ENCODE measurements at places on chromosomes 16 and 17.

DNA sequence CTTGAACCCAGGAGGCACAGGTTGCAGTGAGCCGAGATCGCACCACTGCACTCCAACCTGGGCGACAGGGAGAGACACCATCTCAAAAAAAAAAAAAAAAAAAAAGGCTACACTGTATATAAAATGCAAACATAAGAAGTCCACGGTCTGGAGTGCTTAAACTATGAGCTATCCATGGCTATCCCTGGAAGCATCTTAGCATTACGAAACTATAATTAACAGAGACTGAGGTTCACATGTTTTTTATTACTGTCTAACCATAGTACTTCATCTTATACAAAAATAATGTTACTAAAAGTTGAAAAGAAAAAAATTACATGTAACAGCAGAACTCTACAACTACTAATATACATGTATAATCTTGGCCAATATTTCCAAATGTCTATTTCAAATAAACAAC lies 32.8 kb downstream of the HELZ start:
- no peak for DNase-seq

GRCh38 chr17:39622380-39623006 lies 4.3 kb upstream of the PPP1R1B start:
- no peak for DNase-seq

DNA sequence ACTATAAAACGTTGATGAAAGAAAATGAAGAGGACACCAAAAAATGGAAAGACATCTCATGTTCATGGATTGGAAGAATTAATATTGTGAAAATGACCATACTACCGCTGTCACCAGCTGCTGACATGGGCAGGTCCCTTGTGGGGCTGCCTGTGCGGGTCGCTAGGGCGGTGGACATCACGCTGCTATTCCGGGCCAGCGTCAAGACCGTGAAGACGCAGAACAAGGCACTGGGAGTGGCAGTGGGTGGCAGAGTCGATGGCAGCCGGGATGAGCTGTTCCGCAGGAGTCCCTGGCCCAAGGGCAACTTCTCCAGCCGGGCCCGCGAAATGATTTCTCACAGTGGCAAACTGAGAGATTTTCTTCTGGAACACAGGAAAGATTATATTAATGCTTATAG lies 48.2 kb upstream of the NSRP1 start:
- no peak for DNase-seq

- peak; percentile 80 for DNase-seq
These were observed at the start of gene FLII for GRCh38 chr17:18258356-18259038. Gene FLII, minus strand, starts transcription at chr17:18258738. Its CDS starts 48 bp downstream, at chr17:18258690.

DNA sequence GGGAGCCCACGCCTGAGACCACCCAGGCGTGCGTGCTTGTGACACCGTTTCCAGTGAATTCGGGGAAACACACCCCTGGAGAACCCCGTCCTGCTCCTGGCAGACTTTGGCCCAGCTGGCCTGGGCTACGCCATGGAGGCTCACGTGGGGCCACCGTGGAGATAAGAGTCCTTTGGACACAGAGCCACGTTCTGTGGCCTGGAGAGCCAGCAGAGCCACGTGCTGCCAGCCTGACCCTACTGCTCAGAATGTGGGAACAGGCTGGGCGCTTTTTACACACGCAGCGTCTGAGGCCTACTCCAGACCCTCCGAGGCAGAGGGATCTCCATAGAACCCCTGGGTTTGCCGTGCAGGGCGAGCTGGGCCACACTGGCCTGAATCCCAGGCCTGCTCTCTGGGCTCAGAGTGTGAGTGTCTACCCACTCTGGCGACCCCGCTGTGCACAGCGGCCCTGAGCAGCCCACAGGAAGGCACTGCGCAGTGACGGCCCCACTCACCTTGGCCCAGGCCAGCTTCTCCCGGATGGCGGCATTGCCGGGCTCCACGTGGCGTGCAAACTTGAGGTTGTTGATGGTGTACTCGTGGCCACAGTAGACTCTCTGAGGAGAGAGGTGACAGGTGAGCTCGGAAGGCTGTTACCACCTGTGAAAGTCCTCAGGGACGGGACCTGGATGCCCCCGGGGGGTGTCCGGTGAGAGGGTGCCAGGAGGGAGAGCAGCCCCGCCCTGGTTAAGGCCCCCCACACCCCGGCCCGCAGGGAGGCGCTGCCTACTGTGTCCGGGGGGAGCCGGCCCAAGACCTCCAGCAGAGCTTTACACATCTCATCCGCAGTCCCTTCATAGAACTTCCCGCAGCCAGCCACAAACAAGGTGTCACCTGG lies 10.0 kb downstream of the HAGH start:
- no peak for DNase-seq

GRCh38 chr17:82384051-82384729 lies 12.6 kb downstream of the UTS2R start:
- no peak for DNase-seq

DNA sequence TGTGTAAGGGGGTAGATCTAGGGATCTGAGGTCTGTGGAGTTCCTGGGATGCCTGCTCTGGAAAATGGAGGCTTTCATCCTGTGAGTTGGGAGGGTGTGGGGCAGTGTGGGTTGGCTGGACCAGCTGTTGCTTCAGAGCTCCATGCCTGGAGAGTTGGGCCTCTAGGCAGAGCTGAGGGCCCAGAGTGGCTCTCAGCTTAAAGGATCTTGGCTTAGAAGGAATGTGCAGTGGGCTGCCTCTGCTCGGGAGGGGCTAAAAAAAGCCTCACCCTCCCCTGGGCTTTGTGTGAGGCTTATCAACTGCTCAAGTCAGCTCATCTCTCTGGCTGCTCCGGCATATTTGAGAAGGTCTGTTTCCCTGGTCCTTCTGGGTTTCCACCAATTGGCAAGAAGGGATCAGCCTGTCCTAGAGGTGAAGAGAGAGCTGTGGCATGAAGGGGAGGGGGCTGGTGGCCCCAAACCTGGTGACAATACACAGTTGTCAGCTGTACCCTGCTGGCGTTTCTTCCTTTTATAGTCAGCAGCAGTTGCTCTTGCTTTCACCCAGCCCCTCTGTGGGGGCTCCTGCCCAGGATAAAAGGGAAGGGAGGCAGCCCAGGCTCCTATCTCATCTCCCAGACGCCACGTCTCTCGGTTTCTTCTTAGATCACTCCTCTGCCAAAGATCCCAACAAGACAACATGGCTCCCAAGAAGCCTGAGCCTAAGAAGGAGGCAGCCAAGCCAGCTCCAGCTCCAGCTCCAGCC lies at the start of gene MYL4:
TSS of gene MYL4 (plus strand) at position 605 of the 745 bp plus-strand sequence. CDS start at position 680, 75 bp downstream.
- DNase-seq: no peak

- DNase-seq: no peak
These were observed 61.3 kb downstream of the CDRT4 start for GRCh38 chr17:15406081-15406480.

DNA sequence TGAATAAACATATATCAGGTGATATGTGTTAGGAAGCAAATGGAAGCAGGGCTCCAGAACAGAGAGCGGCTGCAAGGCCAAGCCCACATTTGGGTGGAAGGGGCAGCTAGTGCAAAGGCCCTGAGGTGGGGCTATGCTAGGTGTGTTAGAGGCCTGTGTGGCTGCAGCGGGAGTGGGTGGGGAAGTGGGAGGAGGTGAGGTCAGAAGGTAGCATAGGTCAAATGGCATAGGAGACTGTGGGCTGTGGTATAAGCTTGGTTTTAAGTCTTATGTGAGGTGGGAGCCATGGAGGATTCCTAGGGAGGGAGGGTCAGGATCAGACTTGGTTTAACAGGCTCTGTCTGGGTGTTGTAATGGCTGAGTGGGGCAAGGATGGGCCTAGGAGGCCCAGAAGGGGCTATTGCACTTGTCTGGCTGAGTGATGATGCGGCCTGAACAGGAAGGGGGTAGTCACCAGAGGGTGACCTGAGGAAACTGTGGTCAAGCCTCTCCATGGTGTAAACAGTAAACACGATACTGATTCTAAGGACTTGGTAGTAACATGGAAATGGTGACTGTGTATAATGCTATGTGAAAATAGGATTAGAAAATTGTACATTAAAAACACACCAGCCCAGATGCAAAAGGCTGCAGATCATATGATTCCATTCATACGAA lies 31.1 kb downstream of the RAI1 start:
- no peak for DNase-seq

GRCh38 chr17:74252211-74252610 lies 21.8 kb upstream of the DNAI2 start:
- DNase-seq: no peak

DNA sequence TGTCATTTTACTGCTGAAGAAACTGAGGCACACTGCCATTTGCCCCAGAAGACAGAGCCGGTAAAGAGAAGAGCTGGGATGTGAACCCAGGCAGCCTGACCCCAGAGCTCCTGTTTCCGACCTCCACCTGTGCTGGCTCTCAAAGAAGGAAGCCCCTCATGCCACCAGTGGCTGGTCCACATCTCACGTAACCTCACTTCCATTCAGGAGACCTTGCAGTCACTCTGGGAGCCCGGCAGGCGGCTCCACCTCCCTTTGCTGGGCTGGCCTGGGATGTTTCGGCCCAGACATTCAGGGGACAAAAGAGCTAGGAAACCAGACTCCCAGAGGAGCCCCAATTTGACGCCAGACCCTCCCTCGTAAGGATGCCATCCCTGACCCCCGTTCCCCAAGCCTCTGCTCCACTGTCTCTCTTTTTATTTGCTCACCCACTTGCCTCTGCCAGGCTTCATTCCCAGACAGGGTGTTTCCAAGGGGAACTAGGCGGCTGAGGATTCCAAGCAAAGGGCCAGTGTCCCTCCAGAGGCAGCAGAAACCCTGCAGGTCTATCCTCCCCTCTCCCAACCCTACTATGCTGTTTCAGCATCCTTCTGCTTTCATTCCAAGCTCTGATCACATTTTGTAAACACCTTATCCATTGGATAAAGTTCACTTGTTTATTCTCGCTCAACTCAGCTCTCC lies 2.8 kb downstream of the TAF1C start:
- DNase-seq: no peak

- DNase-seq: no peak
These were observed 833 bp upstream of the BCAR1 start for GRCh38 chr16:75252049-75252864.

DNA sequence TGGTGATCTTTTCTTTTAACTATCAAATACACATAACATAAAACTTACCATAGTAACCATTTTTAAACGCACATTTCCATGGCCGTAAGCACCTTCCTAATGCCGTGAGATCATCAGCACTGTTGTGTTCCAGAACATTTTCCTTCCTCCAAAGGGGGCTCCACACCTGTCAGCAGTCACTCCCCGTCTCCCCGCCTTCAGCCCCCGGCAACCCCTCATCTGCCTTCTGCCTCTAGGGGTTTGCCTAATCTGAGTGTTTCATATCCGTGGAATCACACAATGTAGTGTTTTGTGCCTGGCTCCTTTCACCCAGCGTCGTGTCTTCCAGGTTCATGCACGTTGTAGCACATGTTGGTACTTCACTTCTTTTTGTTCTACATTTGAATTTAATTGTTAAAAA lies 350.1 kb upstream of the TNRC6C start:
- DNase-seq: no peak

DNA sequence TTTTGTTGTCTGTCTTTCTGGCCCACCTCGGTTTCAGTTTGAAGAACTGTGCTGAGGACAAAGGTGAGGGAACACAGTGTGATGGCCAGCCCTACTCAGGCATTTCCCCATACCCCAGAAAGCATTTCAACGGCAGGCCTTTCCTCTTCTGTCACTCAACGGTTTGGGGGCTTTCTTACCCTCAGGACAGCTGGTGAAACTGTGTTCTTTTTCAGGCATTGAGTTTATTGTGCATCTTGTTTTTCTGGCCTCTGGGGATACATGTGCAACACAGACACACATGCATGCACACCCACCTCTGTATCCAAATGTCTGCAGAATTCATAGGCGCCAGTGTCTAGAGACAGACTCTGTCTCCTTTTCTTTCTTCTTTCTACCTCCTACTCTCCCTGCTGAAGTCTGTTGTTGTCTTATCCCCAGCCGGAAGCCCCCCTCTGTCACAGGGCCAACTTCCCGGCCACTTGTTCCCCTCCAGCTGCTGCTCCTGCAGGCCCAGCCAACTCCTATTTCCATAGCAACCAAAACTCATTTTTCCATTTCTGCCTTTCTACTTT lies 17.0 kb downstream of the CHD9 start:
- DNase-seq: no peak

DNA sequence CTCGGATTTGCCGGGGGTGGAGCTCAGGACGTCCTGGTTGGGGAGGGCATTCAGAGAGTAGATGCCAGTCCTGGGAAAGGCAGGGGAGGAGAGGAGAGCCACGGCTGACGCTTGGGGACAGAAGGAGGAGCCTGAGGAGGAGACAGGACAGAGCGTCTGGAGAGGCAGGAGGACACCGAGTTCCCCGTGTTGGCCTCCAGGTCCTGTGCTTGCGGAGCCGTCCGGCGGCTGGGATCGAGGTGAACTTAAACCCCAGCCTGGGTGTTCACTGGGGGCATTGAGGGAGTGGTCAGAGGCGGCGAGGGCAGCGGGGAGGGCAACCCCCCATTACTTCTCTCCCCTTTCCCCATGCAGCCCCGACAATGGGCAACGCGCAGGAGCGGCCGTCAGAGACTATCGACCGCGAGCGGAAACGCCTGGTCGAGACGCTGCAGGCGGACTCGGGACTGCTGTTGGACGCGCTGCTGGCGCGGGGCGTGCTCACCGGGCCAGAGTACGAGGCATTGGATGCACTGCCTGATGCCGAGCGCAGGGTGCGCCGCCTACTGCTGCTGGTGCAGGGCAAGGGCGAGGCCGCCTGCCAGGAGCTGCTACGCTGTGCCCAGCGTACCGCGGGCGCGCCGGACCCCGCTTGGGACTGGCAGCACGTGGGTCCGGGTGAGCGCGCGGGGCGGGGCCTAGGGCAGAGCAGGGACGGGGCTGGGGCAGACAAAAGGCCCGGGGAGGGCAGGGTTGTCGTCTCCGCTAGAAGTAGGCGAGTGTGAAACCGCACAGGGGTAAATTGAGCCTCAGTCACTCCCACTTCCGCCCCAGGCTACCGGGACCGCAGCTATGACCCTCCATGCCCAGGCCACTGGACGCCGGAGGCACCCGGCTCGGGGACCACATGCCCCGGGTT lies 3.7 kb downstream of the NOL3 start:
- DNase-seq: peak; percentile 76

DNA sequence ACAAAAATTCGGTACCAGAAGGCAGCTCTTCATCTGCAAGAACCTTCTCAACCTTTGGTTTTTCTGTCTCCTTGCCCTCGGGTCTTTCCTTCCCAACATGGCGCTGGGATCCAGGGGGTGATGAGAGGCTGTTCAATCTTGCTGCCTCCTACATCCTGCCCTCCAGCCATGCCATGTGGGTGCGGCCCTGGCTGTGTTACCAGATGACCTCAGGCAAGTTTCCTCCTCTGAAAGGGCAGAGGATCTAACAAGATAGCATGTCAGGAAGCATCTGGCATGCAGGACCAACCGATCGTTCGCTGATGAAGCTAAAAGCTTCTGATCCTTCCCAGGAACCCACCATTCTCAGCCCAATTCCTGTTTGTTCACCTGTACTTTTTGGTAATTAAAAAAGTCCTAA lies 36.8 kb upstream of the BCAR1 start:
- no peak for DNase-seq

DNA sequence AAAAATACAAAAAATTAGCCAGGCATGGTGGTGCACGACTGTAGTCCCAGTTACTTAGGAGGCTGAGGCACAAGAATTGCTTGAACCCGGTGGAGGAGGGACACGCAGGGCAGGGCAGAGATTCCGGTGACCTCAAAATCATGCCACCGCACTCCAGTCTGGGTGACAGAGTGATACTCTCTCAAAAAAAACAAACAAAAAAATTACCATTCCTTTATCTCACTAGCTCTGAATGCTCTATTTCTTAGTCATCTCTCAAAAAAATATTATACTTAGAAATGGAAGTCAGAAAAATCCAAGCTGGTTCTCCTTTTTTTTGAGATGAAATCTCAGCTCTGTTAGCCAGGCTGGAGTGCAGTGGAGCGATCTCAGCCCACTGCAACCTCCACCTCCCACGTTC lies 40.8 kb downstream of the SPOP start:
- DNase-seq: no peak

Measured in trophoblast cell (in vitro differentiated cells and primary cell).